ENCODE measurements at places on chromosomes 11 and 22.

- no peak for DNase-seq
Measured at GRCh38 chr11:96306600-96306932, 36.4 kb downstream of the MAML2 start.

GRCh38 chr22:42868751-42869251, 11.7 kb upstream of the ARFGAP3 start:
- no peak for DNase-seq

GRCh38 chr11:19279451-19279850, 38.7 kb upstream of the E2F8 start:
- no peak for DNase-seq

GRCh38 chr11:64186492-64187165, 658 bp downstream of the STIP1 start:
- no peak for DNase-seq

GRCh38 chr11:14503023-14503422, 3.4 kb upstream of the COPB1 start:
- no peak for DNase-seq

- DNase-seq = no peak
Measured at GRCh38 chr11:62069986-62070919, 53.6 kb upstream of the INCENP start.

DNA sequence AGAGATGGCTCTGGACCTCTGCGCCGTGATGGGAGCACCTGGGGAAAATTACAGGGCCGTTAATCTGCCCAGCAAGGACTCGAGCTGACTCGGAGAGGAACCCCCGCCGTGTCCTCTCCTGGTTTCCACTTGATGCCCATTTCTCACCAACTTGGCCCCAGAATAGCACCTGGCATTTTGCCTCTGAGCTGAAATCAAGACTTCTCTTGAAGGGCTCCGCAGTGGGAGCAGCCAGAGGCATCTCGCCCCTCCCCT, 19.0 kb upstream of the CABP7 start:
- DNase-seq = no peak

GRCh38 chr22:42596863-42597530, 17.7 kb downstream of the POLDIP3 start:
- DNase-seq = no peak

DNA sequence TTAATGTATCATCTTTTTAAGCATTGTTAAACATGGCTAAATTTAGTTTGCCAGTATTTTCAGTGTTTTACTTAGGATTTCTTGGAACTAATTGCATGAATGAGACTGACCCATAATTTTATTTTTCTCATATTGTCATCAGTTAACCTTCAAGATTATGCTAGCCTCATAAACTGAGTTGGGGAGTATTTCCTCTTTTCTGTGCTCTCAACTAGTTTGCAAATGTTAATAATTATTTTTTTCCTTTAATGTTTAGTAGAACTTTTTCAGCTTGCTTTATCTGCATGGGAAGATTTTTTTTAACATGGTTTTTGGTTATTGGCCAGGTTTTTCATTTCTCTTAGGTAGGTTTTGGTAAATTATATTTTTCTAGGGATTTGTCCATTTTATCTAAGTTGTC, 235.4 kb upstream of the SESN3 start:
- no peak for DNase-seq

DNA sequence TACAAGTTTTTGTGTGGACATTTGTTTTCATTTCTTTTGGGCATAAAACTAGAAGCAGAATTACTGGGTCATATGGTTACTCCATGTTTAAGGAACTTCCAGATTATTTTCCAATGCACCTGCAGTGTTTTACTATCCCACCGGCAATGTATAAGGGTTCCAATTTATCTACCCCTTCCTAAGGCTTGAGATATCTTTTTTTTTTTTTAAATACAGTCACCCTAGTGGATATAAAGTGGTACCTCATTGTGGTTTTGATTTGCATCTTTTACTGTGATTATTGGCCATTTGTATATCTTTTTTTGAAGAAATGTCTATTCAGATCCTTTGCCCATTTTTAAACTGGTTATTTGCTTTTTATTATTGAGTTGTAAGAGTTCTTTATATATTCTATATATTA, 34.6 kb upstream of the UCP3 start:
- DNase-seq = no peak

DNA sequence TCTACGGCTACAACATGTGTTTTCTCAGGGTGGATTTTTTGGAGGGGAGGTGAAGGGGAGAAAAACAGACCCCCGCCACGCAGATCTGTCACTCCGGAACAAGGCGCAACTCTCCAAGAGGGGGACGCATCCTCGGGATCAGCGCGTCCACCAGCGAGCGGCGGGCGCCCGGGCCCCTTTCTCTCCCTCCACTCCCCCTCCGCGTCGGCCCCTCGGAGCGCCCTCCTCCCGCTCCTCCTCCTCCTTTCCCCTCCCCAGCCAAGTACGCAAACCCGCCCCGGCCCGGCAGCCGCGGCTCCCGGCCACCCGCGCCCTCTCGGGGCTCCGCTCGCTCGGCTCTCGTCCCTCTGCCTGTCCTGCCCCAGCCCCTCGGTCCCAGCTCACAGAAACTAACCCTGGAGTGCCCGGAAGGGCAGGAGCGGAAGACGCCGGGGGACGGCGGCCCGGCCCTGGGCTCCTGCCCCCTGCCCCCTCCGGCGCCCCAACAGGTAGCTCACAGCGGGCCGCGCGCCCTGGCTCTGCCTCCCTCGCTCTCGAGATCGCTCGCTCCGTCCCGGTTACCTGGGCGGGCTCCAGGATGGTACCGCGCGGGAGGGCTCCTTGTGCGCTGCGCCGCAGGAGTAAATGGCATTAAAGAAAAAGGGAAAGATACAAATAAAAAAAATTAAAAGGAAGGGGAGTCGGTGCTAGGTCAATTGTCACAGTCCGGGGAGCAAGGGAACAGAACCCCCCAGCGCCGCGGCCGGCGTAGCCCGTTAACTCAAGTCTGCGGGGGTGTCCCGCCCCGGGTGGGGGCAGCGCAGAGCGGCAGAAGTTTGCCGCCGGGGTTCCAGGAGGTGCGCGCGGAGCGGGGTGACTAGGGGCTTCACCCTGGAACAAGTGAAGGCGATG, 131.4 kb upstream of the C11orf58 start:
- DNase-seq = peak; percentile 54

- no peak for DNase-seq
Measured at GRCh38 chr11:102216433-102217075, 100.7 kb upstream of the BIRC3 start.
